Endothelial cell of umbilical vein (primary cell): ENCODE measurements at places on chromosomes 16 and 17. TPM values are rescaled to one million over a fixed set of nuclear protein-coding genes. Genes with fewer than 3 reads are reported as not detected.

Gene ZNF768
- 24.7 and 25.1 TPM in 2 replicates for total RNA-seq

Gene CTRL
- total RNA-seq = 1.0 and 1.8 TPM in 2 replicates

Gene CACNG3
- not detected in 2 replicates for total RNA-seq

Gene C16orf82
- total RNA-seq = not detected in 2 replicates

Gene SOX15
- 0.39 and 0.46 TPM in 2 replicates for total RNA-seq

Gene EARS2
- total RNA-seq = 10.9 and 14.7 TPM in 2 replicates

Gene ZNF594
- 5.0 and 5.8 TPM in 2 replicates for total RNA-seq

Gene CCL1
- not detected in 2 replicates for total RNA-seq

Gene RHBDL1
- total RNA-seq = 1.8 TPM in 2 replicates

Gene HEATR9
- not detected in 2 replicates for total RNA-seq

Gene MYH3
- 0.73 and 0.78 TPM in 2 replicates for total RNA-seq

Gene NOD2
- total RNA-seq = 0.58 TPM in 1 of 2 replicates, not detected in the other

Gene IRX3
- total RNA-seq = not detected in 2 replicates

Gene CNEP1R1
- total RNA-seq = 21.7 and 23.2 TPM in 2 replicates

Gene SYNGR3
- 0.81 and 0.95 TPM in 2 replicates for total RNA-seq

Gene PRRT2
- total RNA-seq = 2.3 and 3.3 TPM in 2 replicates

Gene KCNJ18
- total RNA-seq = not detected in 2 replicates

Gene ABCA5
- total RNA-seq = 23.2 and 25.4 TPM in 2 replicates

Gene CD300LB
- not detected in 2 replicates for total RNA-seq

Gene KRTAP3-1
- not detected in 2 replicates for total RNA-seq

Gene SPIRE2
- 2.4 and 3.1 TPM in 2 replicates for total RNA-seq

Gene RCVRN
- not detected in 2 replicates for total RNA-seq

Gene KRT28
- not detected in 2 replicates for total RNA-seq

Gene TRIM72
- total RNA-seq = not detected in 2 replicates

Gene FBXO39
- total RNA-seq = 0.20 and 0.99 TPM in 2 replicates

Gene CRYBA1
- not detected in 2 replicates for total RNA-seq

Gene TBC1D28
- total RNA-seq = not detected in 2 replicates

Gene HBA2
- not detected in 2 replicates for total RNA-seq

Gene TPPP3
- total RNA-seq = 1.3 and 2.0 TPM in 2 replicates

Gene KRTAP9-8
- total RNA-seq = not detected in 2 replicates

Gene CSH1
- not detected in 2 replicates for total RNA-seq
